OCI-M1 (cell line): ENCODE measurements at places on chromosomes 13 and 19.

GRCh38 chr13:92265408-92265807 lies 867.0 kb downstream of the GPC5 start:
- no peak for DNase-seq

GRCh38 chr19:5193192-5193591 lies 147.4 kb downstream of the PTPRS start:
- DNase-seq: no peak

- DNase-seq: no peak
These were observed 7.9 kb upstream of the LGALS14 start for GRCh38 chr19:39696387-39696786.

DNA sequence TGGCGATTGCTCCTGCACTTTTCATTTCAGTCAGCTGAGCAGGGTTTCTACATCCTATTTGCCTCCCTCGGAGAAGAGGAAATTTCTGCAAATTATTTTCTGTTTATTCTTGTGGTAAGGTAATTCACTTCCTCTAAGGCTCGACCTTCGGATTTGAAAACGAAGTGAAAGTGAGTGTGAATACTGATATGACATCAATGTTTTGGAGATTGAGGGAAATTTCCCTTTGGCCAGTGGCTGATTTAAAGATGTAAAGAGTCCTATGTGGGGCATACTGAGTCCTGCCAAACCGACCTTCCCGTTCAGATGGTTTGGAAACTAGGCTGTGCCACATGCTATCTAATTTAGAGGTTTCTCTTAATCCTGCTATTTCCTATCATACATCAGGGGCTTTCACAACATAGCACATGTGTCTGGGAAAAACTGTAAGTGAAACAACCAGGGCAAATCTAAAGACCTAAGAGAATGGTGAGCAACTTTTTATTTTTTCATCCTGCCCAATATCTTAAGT lies 112.3 kb downstream of the POSTN start:
- DNase-seq: peak; percentile 64

DNA sequence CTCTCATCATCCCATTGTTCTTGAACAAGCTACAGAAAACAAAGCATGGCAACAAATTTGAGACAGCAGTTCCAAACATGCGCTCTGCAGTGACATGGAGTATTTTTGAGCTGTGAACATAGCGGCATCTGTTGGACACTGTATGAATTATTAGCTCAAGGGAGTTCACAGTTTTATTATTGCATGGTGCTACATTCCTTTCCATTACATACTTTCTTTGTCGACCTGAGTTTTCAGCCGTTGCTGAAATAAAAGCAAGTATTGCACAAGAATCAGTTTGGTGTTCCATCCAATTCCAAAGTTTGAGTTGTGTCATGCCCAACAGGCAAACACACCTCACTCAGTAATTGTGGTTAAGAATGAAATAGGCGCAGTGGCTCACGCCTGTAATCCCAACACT lies 30.1 kb upstream of the METTL21C start:
- peak; percentile 64 for DNase-seq

DNA sequence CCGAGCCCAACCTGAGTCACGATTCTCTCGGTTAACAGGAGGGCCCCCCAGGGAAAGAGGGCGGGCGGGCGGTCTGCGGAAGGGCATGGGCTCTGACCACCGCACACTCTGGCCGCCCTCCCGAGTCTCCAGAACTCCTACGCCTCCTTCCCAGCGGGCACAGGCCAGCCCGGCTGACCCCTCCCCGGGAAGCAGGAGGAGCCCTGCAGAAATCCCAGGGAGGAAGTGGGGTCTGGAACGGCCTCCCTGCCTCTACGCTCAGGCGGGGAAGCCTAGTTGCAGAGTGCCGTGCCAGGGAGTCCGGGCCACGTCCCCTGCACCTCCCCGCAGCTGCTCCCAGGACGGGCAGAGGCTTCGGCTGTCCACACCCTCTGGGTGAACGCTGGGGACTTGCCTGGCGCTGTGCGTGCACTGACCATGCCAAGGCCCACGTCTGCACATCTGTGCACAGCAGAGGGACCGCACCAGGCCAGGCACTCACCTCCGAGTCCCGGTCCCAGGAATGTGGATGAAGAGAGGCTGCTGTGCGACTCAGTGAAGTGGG lies 20.8 kb downstream of the TCF3 start:
- no peak for DNase-seq

DNA sequence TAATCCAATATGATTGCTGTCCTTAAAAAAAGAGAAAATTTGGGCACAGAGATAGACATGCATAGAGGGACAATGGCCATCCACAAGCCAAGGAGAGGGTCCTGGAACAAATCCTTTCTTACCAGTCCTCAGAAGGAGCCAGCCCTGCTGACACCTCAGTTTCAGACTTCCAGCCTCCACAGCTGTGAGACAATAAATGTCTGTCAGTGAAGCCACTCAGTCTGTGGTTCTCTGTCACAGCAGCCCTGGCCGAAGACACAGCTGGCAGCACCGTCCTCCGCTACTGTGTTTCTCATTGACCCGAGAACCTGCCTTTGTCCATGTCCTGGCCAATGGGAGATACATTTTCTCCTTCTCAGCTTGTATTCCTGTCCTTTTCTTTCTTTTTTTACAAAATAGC lies 207.9 kb downstream of the TM9SF2 start:
- DNase-seq: no peak
